ENCODE measurements at places on chromosomes 5 and 9.

DNA sequence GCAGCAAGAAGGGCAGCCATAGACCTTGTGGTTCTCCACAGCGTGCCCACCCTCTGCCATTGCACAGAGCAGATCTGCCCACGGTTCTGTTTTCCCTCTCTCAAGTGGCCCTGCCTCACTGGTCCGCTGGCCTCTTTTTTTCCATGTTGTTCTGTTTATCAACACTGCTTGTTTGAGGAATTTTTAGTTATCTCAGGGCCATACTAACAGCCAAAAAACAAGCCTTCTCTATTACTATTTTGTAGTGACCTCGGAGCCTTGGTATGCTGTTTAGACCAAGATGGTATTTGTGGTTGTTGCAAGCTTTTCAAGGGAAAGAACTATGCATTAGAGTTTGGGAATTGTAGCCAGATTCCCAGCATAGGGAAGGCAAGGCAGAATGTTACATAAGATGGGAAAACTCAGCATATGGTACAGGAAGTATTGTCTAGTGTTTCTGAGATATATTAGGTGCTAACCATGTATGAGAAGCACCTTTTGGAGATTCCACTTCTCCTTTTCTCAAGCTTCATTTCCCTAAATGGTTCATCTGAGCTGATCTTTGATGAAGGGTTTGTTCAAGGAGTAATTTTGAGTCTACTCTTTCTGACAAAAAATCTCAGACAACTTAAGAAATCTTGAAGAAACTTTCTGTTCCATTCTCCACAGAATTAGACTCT lies 54.3 kb downstream of the NUP214 start:
- DNase-seq = no peak

DNA sequence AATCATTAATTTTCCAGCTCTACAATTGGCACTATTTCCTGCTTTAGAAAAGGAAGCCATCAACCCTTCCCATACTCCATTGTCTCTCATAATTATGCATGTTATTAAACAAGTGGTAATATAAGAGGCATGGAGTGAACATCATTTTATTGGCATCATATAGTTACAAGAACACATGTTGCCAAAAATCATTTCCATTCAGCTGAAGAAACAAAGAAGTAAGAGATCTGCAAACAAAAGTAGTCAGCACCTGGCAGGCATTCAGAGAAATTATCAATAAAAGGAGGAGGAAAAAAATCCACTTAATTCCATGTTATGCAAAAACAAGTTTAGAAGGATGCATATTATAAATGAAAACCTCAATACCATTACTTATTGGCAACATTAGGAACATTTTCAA lies 1208.2 kb upstream of the C9orf72 start:
- peak; percentile 32 for DNase-seq

GRCh38 chr9:90176901-90177300 lies 465.7 kb downstream of the DIRAS2 start:
- DNase-seq = peak; percentile 98

GRCh38 chr5:61053937-61054336 lies 108.3 kb downstream of the SMIM15 start:
- DNase-seq = no peak

GRCh38 chr9:97963232-97963631 lies 19.9 kb upstream of the ANP32B start:
- DNase-seq = no peak

- no peak for DNase-seq
Measured at GRCh38 chr5:179975713-179976134, 68.0 kb upstream of the TBC1D9B start.

DNA sequence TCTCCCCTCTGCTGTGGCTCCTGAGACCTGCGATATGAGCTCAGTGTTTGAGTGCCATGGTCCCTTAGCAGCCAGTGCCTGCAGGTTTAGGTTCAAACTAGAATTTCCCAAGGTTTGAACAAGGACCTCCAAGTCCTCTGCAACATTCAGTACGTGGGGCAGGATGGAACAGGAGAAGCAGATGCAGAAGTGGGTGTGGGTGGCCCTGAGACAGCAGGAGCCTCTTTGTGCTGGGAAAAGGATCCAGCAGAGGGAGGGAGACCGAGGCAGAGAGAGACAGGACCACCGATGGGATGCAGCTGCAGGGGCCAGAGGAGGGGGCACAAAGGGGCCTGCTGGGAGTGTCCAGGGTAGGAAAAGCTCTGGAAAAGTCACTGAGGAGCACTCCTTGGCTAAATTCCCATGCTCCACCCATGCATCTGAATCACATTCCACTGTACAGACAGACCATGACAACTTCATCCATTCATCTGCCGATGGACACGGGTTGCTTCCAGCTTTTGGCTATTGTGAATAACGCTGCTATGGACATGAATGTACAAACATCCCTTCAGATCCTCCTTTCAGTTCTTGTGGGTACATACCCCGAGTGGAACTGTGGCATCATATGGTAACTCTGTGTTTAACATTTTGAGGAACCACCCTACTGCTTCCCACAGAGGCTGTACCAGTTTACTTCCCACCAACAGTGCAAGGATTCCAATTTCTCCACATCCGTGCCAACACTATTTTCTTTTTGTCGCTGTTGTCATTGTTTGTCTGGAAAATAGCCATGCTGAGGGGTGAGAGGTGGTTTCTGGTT lies 26.7 kb upstream of the SUSD3 start:
- DNase-seq = no peak

GRCh38 chr5:62142351-62142750 lies 163.7 kb upstream of the KIF2A start:
- no peak for DNase-seq

- no peak for DNase-seq
Measured at GRCh38 chr9:99249619-99250018, 27.5 kb downstream of the SEC61B start.

GRCh38 chr5:112915831-112916230 lies 6.2 kb downstream of the REEP5 start:
- DNase-seq = no peak

- no peak for DNase-seq
Measured at GRCh38 chr9:13557746-13558145, 278.3 kb upstream of the MPDZ start.

DNA sequence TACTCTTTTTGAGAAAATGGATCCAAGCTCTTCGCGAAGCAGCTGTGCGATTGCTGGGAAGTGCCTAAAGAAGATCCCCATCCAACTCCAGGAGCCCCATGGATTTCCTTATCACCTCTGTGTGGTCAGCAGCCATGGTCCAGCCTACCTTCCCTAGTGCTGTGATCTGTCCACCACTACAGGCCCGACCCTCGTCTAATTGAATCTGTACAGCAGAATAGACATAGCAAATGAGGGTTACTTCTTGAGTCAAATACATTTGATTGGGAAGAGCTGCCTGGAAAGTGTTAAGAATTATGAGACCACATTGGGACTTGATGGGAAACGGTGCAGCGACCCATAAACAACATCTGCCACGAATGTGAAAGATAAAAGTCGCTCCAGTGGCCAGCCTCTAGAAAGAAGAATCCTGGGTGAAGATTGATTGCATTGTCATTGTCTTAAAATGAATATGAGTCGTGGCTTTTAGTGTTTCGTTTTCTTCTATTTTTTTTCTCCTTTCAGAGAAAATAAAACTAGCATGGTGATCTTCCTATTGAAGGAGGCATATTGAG lies 118.4 kb downstream of the PAM start:
- DNase-seq = no peak

- DNase-seq = no peak
Measured at GRCh38 chr5:1718669-1719068, 81.0 kb downstream of the MRPL36 start.

GRCh38 chr5:169871826-169872490 lies 108.3 kb downstream of the INSYN2B start:
- no peak for DNase-seq

GRCh38 chr5:139065306-139065705 lies 132.9 kb downstream of the SIL1 start:
- no peak for DNase-seq

GRCh38 chr9:12798066-12798770 lies 23.4 kb downstream of the LURAP1L start:
- no peak for DNase-seq

DNA sequence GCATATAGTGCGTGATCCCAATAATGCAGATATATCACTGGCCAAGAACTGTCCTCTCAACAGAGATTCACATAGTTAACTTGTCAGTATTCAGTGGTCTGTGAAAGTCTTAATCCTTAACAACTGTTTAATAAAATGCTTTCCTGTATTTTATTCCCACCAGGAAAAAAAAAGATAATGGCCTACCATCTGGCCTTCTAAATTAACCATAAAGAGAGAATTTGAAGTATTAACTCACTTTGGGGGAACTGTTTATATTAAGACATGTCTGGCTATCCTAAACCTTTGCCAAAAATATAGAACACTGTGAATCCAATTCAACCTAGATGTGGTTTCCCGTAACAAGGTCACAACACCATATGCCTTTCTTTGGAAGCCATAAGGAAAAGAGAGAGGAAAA lies 818 bp upstream of the FREM1 start:
- DNase-seq = no peak

- DNase-seq = peak; percentile 19
Measured at GRCh38 chr5:59040804-59041201, 457.9 kb downstream of the RAB3C start.

DNA sequence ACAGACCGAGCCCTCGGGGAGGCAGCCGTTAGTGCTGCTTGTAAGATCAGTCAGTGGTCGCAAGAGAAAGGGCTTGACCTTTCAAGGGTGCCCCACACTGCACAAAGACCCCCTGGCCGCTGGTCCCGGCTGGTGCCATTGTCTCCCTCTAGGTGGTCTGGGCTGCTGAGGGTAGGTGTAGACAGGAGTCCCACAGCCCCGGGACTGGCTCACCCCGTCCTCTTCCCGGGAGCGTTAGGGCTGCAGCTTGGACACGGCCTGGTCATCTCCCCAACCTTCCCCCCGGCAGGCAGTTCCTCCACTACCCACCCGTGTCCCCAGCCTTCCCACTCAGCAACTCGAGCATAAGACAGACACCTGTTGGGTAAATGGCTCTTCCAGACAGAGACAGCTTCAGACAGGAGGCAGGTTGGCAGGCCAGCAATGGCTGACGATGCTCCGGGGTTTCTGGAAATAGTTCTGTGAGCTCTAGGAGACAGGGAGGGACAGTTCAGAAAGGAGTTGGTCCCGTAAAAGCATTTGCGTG lies 15.3 kb upstream of the TMEM250 start:
- DNase-seq = no peak

GRCh38 chr9:34651321-34651720 lies 664 bp upstream of the IL11RA start:
- DNase-seq = no peak

DNA sequence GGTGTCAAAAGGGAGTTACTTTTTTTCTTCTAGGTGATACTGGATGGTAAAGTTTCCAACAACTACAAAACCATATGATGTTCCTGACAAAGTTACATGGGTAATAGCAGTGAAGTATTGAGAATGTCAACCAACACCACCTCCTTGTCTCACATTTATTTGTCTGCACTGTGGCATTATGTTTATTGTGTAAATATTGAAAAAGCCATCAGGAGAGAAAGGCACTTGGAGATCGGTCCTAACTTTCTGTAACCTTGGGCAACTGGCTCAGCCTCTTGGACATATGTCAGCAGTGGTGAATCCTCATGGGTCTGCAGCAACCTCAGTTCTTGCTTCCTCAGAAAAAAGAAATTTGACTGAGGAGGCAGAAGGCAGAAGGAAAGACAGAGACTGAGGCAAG lies 50.0 kb upstream of the ICE1 start:
- DNase-seq = no peak

DNA sequence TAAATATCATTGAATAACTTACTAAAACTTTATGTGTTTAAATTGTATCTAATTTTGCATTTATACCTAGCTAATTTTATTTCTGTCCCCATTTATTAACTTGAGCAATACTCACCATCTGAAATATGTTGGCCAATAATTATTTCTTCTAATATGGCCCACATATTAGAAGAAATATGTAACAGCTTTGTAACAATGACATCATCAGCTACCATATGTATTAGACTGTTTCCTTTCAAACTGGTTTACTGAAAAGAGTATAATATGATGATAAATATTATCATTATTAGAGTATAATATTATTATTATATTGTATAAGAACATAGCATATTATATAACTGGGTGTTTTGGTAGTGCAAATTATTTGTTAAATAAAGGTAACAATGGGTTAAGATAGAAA lies 220.5 kb downstream of the FBXL7 start:
- no peak for DNase-seq

GRCh38 chr9:76620581-76620980 lies 143.7 kb upstream of the PCA3 start:
- DNase-seq = no peak

GRCh38 chr9:132780230-132781007 lies 97.7 kb downstream of the AK8 start:
- no peak for DNase-seq

DNA sequence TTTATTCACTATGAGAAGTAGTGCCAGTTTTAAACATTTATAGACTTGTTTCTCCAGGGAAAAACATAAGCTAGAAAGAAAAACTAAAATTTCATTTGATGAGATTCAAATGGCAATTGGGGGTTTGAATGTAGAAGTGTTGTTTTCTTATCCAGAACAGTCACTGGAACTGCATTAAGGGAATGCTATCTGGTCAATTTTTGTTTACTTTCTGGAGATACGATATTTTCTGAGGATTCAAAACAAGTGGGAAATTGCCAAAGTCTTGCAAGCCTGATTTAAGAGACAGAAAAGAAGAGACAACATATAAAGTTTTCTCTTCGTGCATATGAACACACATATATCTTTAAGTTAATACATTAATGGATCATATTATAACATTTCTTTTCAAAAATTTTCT lies 118.4 kb downstream of the NXNL2 start:
- DNase-seq = no peak

GRCh38 chr5:149521739-149522685 lies 29.2 kb downstream of the CSNK1A1 start:
- DNase-seq = no peak

DNA sequence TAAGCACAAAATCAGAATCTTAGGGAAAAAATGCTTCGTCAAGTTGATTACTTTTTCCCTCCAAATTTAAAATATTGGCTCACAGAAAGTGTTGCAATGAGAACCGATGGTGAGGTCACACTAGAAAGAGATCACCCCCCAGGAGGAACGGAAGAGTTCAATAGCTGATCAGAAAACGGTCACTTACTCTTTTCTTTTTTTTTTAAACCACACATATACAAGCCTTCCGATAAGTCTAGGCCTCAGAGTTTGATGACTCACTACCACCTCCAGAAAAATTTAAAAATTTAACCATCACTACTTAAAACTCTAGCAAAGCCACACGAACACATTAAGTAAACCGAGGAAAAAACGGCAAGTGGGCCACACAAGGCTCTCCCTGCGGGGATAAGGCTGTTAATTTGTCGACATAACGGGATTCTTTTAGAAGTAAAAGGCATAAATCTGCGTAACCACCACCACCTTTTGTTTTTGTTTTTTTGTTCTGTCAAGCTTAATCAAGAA lies 1.2 kb downstream of the SURF4 start:
- no peak for DNase-seq

GRCh38 chr9:130740218-130741023 lies 46.8 kb downstream of the EXOSC2 start:
- no peak for DNase-seq

GRCh38 chr5:170451747-170452365 lies 52.0 kb upstream of the KCNIP1 start:
- DNase-seq = no peak

DNA sequence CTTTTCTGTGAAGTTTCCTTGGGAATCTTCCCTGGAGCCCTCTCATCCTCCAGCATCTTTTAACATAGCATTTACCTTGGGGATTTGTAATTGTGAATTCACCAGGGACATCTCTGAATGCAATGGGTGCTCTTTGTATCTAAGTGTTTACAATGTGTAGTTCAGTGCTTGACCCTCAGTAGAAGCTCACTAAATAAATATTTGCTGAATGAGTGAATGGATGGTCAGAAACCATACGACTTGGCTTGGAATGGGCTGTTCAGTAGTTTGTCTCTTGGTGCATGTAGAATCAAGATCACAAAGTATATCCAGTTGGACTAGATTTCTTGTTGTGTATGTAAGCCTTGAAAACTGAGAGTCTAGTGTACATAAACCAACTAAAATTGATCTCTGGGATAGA lies 81.8 kb upstream of the MEF2C start:
- no peak for DNase-seq
